ENCODE measurements at places on chromosomes 7 and 10.

DNA sequence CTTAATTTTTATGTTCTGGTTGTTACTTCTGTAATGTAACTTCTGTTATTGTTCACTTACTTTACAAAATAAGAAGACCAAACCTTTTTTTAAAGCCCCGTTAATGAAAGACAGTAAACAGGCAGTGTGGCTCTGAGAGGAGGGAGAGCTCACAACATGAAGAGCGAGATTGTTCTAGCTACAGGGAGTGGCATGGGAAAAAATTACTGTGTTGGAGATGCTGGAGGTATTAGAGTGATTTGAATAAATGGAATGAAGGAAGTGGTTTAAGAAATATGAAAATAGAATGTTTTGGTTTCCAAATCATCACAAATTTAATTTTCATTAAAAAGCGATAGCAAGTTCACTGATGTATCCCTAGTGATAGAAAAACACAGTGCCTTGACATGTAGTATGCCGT is 31.8 kb downstream of the REEP3 start:
- no peak for DNase-seq

- DNase-seq = no peak
Observed at GRCh38 chr10:29105516-29106215, 183.2 kb upstream of the LYZL1 start.

DNA sequence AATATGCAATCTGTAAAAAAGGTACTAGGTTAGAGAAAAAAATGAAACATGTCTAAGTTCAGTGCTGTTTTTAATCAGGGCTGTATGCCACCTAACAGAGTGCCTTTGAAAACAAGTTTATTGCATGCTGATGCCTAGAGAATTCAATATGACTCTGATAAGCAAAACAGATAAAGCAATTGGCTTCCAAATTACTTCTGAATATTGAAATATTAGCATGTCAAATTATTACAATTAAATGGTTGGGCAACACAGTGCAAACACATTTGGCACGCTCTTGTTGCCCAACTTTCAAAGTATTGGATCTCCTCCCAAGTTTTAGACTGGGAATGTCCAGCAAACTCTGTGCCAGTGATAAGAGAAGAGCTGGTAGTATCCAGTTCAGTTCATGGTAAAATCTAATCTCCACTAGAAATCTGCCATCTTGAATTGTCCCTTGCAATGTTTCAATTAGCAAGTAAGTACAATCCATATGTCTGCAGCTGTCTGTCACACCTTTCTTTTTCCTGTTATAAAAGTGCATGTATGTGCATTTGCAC is 65.2 kb upstream of the FAM133B start:
- DNase-seq = no peak

DNA sequence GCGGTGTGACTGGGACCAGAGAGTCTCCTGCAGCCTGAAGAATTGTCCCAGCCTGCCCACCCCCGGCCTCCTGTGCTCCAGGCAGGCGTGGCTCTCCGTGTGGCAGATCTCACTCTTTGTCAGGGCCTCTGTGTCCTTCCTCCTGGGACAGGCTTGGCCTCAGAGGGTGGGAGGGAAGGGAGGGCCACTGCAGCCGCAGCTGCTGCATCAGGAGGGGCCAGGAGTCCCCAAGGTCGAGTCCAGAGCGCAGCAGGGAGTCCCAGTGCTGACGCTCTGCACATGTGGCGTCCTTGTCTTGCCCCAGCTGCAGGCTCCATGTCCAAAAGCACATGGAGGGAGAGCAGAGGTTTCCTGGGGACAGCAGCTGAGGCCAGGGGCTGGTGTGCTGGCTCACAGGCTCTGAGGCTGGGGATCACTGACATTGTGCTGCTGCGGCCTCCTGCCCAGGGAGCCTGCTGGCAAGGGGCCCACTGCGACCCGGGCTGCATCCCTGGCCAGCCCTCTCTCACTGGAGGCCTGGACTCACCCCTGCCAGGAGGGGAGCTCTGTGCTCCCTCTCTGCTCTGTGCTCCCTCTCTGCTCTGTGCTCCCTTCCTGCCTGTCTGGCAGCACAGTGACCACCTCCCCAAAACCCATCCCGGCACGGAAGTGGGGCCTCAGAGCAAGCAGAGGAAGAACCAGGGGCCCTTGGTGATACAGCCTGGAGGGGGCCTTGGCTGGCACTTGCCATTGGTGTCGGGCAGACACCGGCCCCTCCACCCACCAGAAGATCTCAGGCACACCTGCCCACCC is 114.6 kb upstream of the RET start:
- no peak for DNase-seq

GRCh38 chr10:111103196-111103840 is 26.5 kb downstream of the ADRA2A start:
- DNase-seq = no peak

GRCh38 chr10:75924309-75924902 is 493.0 kb downstream of the LRMDA start:
- DNase-seq = no peak

- DNase-seq = no peak
Observed at GRCh38 chr10:219731-220472, 84.6 kb downstream of the ZMYND11 start.

GRCh38 chr10:114767101-114767985 is 54.2 kb upstream of the FHIP2A start:
- DNase-seq = no peak

DNA sequence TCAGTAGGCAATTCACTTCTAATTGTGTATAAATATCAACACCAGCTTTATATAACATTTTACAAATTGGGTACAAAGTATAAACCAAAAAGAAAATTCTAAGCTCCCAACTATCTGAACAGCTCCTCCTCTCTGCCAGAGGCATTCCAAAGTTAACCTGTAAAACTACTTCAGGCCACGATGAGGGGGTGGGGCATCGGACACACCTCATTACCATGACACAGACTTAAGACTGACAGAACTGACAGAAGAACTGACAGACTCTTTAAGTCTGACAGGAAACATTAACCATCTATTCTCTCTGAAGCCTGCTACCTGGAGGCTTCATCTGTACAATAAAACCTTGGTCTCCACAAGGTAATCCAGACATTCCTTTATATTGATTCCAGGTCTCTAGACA is 12.3 kb downstream of the ESYT2 start:
- no peak for DNase-seq

DNA sequence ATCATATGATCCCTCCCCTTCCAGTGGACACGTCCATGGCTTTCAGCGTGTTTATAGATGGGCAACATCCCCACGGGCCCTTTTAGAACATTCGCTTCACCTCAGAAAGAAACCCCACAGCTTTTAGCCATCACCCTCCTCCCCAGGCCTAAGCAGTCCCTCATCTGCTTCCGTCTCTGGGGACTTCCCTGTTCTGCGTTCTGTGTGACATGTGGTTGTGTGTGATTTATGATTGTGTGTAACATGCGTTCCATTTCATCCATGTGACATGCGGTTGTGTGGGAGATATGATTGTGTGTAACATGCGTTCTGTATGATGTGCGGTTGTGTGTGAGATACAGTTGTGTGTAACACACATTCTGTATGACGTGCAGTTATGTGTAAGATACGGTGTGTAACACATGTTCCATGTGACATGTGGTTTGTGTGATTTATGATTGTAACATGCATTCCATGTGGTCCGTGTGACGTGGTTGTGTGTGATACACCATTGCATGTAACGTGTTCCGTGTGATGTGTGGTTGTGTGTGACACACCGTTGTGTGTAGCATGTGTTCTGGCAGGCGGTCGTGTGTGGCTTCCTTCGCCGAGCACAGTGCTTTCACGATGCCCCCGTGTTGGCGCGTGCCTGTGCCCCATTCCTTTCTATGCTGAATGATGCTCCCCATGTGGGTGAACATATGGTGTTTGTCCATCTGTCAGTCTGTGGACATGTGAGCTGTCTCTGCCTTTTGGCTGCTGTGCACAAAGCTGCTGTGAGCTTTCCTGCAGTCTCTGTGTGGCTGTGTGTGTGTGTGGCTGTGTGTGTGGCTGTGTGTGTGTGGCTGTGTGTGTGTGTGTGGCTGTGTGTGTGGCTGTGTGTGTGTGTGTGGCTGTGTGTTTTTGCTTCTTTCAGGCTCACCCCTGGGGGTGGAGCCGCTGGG is 26.2 kb downstream of the PWWP2B start:
- DNase-seq = no peak

DNA sequence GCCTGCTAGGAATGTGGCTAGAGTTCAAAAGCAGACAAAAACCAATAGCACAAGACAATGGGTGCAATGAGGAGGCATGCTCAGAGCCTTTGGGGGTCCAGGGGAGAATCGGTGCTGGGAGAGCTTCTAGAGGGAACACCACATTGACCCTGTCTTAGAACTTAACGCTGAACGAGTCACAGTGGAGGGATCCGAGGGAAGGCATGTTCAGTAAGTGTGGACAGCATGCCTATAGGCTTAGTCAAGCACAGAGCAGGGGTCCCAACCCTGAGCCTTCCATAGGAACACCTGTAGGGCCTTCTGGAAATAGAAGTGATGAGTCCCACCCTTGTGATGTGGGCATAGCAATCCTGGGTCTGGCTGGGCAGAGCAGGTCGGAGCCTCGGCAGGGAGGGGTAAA is 148.7 kb downstream of the PKD1L1 start:
- DNase-seq = no peak

DNA sequence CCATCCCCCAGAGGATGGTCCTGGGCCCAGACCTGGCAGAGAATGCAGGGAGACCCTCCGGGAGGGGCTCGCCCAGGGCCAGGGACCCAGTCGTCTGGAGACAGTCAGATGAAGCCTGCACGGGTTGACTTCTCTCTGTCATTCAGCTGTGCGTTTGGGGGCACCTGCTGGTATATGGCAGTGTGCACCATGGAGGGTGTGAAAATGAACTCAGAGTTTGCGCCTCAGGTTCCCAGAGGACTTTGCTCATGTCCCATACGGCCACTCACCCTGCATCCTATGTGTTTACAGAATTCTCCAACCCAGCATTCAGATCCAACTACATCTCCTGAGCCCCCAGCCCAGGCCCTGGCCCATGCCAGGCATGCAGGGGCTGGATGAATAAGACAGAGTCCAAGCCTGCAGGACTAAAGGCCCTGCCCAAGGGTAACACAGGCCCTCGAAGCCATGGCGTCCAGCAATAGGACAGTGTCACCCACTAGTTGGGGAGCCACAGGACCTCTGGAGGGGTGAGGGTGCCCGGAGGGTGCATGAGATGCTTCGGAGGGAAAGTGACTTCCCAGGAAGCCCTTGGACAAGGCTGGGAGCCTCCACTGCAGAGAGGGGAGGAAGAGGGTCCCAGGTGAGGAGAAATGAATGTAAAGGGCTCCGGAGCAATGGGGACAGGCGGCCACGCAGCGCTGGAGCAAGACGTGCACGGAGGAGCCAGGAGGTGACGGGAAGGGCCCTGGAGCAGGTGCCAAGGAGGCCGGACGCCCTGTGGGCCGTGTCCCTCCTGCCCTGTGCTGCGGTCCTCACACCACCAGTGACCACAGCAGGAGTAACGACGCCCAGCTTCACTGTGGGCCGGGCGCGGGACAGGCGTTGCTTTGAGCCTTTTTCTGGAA is 36.3 kb downstream of the CALML3 start:
- DNase-seq = no peak

DNA sequence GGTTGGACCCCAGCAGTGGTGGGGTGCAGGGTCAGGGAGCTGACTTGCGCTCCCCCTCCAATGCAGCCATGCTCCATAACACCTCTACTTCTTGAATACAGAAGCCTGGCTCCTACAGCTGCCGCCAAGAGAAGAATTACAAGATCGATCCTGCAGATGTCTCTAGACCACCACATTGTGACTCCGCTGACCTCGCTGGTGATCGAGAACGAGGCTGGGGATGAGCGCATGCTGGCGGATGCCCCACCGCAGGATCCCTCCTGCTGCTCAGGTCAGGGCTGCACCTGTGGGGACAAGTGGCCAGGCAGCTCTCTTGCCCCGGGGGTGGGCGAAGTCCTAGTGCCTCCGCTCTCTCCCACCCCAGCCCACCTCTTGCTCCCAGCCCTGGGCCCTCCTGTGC is 31.7 kb downstream of the ITIH2 start:
- no peak for DNase-seq
